ENCODE measurements at places on chromosomes 6 and 20.

DNA sequence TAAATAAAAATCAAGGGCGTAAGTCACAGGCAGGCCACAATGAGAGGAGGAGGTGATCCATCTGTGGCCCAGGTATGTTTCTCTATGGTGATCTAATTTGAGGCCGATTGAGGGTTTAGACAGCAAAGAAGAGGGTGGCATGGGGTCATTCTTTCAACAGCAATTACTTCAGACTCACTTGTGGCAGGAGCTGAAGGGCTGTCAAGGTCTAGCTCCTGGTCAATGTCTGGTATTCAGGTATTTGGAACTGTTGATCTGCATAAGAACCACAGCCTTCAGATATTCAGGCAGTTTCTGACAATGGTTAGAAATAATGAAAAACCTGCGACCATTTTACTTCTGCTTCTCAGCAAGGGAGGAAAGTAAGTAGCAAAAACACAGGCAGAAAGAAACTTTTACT is 259.6 kb downstream of the FOXC1 start:
- DNase-seq, result no peak

- no peak for DNase-seq
These were observed 1.4 kb downstream of the SAMD5 start for GRCh38 chr6:147509891-147510290.

GRCh38 chr6:169907419-169908115 is 156.1 kb downstream of the ERMARD start:
- DNase-seq, result no peak

DNA sequence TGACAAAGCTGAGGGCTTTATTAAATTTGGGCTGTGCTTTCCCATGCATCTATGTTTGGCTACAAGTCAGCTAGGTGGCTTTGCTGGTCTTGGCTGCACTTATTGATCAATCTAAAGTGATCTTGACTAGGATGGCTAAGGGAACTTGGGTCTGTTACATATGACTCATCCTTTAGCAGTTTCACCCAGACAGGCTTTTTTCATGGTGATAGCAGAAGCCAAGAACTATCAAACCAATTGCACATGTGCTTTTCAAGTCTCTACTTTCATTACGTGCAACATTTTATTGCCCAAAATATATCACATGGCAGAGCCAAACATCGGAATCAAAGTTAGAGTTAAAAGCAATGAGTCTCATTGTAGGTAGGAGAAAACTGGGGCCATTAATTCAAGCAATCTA is 626.3 kb downstream of the TENT5A start:
- no peak for DNase-seq

GRCh38 chr6:34926655-34927054 is 37.6 kb downstream of the ANKS1A start:
- DNase-seq, result no peak

DNA sequence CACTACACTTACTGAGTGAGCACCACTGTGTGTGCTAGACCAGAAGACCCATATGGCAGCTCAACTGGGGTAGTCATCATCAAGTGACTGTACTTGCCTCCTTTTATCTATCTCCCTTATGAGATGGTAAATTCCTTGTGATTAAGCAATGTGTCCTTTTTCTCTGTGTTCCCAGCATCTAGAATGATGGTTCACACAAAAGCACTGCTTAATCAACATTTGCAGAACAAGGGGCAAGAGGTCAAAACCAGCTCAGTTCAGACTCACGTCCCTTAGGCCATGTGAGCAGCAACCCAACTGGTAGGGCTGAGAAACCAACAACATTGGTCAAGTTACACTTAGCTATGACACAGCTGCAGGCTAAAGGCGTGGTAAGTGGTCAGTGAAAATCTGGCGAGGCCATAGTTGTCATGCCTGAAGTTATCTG is 10.0 kb downstream of the TRAM2 start:
- peak; percentile 72 for DNase-seq

DNA sequence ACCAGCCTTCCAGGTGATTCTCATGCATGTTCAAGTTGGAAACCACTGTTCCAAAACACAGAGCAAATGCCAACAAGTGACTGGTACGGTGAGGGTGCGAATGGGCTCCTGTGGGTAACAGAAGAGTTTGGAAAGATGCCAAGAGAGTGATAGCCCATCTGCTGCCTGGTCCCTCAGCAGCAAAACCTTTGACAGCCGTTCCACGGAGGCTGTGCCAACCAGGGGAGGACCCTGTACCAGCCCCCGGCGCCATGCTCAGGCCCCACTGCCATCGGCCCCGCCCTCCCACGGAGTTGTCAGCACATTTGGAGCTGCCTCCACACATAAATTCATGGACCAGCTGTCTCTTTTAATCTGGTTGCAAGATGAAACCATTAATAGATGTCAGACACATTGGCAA is 4.4 kb upstream of the PTPRT start:
- no peak for DNase-seq

GRCh38 chr6:150767571-150768018 is 97.9 kb upstream of the MTHFD1L start:
- no peak for DNase-seq

GRCh38 chr6:27065183-27065582 is 182.3 kb upstream of the PRSS16 start:
- no peak for DNase-seq

DNA sequence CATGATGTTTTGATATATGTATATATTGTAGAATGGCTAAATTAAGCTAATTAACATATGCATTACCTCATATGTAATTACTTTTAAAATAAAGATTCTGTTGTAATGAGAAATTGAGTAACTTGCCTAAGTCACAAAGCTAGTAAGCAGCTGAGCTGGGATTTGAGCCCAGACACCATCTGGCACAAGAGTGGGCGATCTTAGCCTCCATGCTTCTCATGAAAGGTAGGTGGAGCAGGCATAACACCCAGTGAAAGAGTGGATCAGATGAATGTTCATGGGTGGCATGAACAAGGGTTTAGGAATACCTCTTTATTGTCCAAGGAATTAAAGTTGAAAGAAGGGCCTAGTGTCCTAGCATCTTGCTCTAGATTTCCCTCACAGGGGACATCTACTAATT is 365.4 kb downstream of the TFAP2B start:
- DNase-seq, result no peak

GRCh38 chr6:53139841-53140413 is 8.7 kb downstream of the GCM1 start:
- DNase-seq, result no peak

- DNase-seq, result no peak
These were observed 369.1 kb downstream of the CDH4 start for GRCh38 chr20:61621035-61621730.

DNA sequence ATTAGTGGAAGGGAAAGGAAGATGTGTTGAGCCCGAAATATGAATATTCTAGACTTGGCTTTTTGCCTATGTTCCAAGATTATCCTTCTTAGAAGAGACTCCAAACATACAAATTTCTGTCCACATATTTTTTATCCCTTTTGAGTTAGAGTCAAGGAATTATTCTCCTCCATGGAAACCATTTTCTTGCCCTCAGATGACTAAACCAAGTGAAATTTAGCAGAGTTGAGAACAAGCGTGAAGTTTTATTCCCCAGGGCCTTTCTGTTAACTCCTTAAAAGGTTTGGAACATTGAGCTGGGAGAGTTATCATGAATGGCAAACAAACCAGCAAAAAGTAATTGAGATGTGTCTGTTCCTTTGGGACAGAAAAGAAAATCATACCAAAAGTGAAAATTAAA is 286.1 kb upstream of the PLCB4 start:
- DNase-seq, result no peak

- DNase-seq, result no peak
These were observed 250.9 kb downstream of the LRFN2 start for GRCh38 chr6:40336296-40336695.

DNA sequence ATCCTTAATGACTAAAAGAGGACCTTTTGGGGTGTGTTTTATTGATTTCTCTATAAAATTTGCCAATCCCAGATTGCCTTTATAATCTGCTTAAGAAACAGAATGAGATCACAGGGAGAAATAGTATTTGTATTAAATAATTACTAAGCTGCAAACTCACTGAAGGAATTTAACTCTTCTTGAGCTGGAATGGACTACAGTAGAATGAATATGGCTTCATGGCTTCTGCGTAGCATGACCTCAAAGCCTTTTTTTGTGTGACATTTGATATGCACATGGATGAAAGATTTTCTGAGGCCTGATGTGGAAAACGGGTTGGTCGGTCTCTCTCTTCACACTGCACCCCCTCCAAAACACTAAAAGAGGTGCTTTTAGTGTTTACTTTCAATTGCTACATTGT is 115.9 kb downstream of the QKI start:
- no peak for DNase-seq

- peak; percentile 86 for DNase-seq
These were observed 15.0 kb upstream of the CSE1L start for GRCh38 chr20:49030954-49031619.

DNA sequence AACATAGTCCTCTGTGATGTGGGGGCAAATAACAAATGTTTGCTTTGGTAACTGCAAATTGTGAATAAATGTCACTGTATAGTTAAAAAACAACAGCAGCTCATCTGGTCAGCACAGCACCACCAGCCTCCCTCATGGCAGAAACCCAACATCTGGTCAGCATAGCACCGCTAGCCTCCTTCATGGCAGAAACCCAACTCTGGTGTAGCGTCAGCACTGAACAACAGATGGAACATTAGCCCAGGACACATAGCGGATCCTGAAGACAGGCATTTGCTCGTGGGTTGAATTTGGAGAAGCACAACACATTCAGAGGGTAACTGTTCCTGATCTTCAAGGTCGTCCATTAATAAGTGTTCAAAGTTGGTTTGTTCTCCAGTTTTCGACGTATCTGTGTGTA is 265.9 kb downstream of the DLL1 start:
- peak; percentile 32 for DNase-seq

DNA sequence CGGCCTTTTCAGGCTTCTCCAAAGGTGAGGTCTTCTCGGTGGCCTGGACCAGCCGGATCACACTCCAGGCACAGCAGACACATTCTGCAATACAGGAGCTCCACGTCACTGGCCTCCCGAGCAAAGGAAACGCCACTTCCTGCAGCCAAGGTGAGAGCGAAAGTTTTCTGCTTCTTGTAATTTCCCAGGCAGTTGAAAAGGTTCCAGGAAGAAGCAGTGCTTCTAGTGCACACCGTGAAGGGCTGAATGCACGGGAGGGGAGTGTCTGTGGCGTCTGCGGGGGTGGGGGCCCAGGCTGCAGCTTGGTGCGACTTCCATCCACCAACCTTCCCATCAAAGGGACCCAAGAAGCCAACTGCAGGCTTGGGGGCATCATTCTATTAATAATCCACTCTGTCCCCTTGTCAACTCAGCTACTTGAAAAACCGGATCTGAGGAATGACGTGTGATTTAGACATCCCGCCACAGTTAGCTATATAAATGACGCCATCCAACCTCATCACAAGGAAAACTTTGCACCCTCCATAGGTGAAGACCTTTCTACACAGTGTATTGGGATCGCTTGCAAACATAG is 61.1 kb downstream of the NFATC2 start:
- no peak for DNase-seq

DNA sequence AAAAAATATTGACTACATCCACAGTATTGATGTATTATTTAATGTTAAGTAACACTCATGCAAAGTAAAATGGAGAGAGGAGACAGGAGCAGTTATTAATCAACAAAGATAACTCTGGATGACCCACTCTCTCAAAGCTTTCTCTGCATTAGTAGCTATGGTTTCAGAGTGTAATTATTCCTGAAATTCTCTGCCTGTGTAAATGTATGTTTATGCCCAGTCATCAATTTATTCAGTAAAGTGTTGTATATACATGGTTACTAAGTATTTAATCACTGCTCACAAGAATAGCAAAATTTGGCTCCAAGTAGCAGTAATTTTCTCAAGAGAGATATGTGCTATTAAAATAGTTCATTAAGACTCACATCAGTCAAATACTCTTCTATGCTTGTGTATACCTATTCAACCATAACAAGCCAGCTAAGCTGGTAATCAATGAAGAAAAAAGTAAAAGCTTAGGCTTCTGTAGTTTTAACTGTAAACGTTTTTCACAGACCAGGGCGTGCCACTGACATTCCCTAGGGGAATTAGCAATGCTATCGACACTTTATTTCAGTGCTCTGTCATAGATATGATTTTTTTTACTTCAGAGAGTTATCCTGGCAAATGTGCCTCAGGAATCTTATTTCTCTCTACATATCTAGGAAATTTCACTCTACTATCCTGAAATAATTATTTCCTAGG is 54.0 kb upstream of the RAB32 start:
- DNase-seq, result no peak

- no peak for DNase-seq
These were observed 156.8 kb upstream of the PLCB4 start for GRCh38 chr20:8912096-8912495.

DNA sequence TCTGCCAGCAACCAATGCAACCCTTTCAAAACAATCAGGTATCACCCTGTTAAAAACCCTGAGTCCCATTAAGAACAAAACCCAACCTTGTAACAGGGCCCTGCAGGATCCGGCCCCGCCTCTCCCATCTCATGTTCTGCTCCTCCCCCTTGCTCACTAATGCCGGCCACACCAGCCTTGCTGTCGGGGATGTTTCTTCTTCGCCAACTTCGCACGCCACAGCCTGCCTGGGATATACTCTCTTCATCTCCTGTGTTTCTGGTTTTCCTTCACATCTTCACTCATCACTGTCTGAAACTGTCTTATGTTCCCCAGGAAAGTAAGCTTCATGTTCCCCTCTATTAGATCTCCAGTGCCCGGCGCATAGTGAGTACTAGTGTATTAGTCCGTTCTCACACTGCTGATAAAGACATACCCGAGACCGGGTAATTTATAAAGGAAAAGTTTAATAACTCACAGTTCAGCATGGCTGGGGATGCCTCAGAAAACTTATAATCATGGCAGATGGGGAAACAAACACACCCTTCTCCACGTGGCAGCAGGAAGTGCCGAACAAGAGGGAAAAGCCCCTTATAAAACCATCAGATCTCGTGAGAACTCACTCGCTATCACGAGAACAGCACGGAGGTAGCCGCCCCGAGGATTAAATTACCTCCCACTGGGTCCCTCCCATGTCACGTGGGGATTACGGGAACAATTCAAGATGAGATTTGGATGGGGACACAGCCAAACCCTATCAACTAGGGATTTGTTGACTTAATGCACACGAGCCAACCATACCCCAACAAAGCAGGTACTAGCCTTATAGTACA is 5.1 kb downstream of the TP53RK start:
- peak; percentile 78 for DNase-seq

- no peak for DNase-seq
These were observed 2.6 kb downstream of the UBE2V1 start for GRCh38 chr20:50110141-50111047.

DNA sequence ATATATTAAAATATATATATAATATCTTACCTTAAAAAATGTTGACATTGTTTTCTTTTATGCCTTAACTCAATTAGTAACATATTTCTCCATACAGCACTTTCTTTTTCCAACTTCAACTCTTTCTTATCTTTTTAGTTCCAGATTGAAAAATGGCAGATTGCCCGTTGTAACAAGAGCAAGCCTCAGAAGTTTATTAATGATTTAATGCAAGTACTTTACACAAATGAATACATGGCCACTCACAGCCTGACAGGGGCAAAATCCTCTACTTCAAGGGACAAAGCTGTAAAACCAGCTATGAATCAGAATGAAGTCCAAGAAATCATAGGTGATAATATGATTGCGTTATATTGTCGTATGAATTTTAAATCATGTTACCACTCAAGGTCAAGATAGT is 29.4 kb upstream of the KIAA1586 start:
- DNase-seq, result no peak

- DNase-seq, result no peak
These were observed 407.7 kb downstream of the CDH26 start for GRCh38 chr20:60365882-60366281.

All from adrenal gland (tissue), 19 donors.